Amygdala (tissue), 56 donors: ENCODE measurements at places on chromosomes 4 and X.

GRCh38 chr4:123954220-123954619, 557.6 kb downstream of the SPRY1 start:
- DNase-seq = no peak

DNA sequence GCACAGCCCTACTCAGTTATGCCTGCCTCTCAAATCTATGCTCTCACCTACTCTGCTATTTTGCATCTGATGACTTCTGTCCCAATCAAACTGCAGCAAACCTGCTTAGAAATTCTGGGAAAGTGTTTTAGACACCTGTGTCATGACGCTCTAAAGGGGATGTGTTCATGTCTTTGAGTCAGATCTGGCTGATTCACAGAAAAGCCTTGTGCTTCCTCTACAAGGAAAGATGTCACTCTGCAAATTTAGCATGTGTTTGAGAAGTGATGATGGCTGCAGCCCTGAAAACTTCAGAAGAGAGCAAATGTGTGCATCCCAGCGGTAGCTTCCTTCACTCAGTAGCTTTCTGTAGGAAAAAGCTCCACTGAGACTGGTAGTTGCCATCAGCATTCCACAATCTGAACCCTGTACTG, 235.4 kb downstream of the MGST2 start:
- no peak for DNase-seq

DNA sequence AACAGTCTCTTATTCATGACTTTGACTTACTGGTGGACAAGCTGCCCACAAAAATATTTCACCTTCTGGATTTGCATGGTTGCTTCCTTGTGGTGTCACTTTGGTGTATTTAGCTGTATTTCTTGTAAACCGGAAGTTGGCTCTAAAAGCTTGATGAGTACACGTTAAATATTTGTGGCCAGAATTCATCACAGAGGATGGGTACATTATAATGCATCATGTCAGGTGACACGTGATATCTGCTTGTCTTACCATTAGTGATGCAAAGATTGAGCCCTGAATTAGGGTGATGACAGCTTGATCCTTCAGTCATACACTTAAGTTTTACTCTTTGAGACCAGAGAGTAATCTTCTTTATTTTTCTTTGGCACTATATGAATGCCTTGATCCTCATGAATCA, 188.3 kb upstream of the RPS6KA3 start:
- no peak for DNase-seq

- no peak for DNase-seq
These were observed 113.2 kb downstream of the IL1RAPL2 start for GRCh38 chrX:104679175-104679574.

GRCh38 chr4:112735474-112735951, 98.6 kb downstream of the LARP7 start:
- no peak for DNase-seq

DNA sequence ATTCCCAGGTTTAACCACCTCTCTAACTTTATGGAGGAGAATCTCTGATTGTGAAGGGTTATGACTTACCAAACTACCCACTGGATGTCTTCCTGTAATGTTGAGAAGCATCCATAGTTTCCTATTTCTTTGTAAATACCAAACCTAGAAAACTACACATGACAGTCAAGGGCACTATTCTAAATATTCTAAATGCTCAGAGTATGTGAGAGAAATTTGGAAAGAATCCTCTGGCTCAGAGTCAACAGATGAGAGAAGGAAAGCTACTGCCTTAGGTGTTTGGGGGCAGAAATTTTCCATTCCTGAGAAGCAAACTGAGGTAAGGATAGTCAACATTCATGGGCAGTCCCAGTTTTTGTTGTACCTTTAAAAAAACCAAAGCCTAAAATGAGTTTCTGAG, 155.8 kb downstream of the KCNIP4 start:
- no peak for DNase-seq

- no peak for DNase-seq
These were observed 5.5 kb upstream of the TMEM255A start for GRCh38 chrX:120316587-120317283.

- DNase-seq = no peak
These were observed 63.7 kb downstream of the SPCS3 start for GRCh38 chr4:176383273-176384077.

DNA sequence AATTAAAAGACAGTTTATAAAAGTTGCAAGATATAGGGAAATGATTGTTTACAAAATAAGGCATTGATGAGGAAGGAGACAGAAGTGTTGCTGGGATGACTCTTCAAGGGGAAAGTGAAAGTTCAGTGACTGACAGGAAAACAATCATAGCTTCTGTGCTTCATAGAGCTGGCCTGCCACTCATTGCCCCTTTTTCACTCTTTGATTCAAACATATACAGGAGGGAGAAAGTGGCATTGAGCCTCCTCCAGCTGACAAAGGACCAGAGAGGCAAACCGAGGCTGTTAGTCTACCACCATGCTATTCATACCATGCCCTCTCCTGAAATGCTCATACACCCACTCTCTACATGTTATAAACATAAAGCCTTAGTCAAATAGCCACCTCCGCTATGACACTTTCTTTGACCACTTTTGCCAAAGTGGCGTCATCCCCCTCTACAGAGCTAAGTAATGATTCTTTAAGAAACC, 79.2 kb upstream of the ATOH1 start:
- no peak for DNase-seq

DNA sequence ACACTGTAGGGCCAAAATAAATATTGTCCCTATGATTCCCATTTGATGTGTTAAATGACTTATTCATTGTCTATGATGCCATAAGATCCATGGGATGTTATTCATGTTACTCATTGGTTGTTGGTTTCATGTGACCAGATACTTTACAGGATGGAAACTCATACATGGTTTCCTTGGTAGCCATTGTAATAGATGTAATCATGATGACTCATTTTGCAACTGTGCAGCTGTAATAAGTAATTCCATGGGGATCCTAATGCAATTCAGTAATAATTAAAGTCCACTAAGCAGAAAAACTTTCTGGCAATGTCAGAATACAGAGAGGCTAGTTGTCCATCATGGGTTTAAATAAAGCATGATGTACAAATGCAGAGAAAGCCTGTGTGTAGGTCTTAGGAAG, 389.7 kb upstream of the NR3C2 start:
- no peak for DNase-seq

DNA sequence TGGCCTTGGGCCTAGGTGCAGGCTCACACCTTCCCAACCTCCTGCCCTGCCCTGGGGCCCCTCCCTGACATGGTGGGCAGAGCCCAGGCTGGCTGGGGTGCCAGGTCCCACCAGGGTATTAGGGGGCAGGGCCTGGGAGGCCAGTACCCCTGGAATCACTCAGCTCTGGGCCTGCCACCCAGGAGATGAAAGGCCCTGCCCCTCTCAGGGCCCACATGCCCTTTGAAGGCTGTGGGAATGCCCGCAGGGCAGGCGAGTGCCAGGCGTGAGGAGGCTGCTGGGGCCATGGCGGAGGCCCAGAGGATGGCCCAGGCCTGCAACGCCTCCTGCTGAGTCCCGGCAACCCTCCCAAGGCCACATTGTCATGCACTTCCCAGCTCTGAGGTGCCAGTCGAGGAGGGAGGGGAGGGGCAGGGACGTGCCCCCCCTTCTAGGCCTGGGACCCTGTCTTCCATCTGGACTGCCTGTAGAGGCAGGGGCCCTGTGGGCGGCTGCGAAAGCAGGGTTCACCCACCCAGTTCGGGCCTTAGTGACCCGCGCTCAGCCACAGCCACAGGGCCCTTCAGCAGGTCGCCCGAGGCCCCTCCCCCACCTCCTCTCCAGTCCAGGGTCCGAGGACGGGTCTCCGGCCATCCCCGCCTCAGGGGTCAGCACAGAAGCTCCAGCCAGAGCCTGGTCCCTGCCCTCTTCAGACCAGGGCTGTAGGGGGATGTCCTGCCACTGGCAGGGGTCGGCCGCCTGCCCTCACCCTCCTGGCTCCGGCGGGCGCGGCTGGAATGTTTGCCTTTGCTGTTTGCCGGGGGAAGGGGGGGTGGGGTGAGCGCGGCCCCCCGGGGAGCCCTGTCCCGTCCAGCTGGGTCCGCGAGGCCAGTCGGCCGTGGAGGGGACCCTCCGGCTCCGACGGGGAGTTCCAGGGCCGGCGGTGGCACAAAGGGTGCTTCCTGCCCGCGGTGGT, 26.7 kb upstream of the FGFR3 start:
- no peak for DNase-seq

- no peak for DNase-seq
These were observed 2.4 kb upstream of the PLAC1 start for GRCh38 chrX:134660627-134661026.

DNA sequence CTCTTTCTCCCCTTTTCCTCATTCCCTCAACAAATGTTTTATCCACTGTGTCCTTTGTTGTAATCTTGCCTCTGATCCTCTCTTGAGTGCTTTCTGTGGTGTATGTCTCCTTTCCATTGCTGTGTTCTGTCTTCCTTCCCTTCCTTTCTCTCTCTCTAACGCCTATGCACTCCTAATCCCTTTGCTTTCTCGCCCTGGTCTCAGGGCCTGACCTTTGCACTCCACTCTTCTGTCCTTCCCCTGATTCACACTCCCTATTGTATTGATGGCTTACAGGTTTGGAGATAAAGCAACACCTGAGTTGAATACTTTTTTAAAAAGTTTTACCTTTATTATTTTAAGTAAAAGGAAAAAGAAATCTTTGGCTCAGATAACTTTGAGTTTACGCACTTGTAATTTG, 15.6 kb upstream of the SCOC start:
- no peak for DNase-seq

DNA sequence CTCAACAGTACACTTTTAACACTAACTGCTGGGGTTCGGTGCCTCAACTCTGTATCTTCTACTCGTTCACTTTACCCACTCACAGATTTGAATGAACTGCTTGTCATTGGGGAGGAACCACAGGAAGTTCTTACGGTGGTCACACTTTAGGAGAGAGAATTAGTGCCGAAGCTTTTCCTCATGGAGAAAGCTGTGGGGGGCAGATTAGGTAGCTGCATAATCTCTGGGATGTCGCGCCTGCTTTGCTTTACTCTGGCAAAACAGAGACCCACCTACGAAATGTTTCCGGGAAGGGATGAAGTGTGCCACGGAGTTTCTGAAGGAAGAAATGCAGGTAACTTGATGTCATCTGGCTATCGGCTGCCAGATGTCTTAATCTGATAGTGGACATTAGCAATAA, 949.7 kb upstream of the TENM3 start:
- no peak for DNase-seq

GRCh38 chr4:41145571-41146078, 68.7 kb downstream of the APBB2 start:
- no peak for DNase-seq

DNA sequence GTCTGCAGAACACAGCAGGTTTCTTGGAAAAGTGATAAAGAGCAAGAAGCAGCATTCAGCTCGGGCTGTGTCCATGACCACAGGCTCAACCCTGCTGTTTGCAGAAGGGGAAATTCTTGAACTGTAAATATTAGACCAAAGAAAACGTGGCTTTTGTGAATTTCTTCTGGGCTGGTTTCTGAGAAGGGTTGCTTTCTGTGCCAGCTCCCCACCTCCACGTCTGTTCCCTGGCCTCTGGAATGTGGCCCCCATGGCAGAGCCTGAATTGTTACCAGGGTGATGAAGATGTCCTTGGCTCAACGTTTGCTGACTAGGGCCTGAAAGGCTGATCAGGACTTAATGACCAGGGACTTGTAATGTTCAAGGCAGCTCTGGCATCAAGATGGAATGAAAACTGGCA, 116.0 kb downstream of the CPEB2 start:
- no peak for DNase-seq

DNA sequence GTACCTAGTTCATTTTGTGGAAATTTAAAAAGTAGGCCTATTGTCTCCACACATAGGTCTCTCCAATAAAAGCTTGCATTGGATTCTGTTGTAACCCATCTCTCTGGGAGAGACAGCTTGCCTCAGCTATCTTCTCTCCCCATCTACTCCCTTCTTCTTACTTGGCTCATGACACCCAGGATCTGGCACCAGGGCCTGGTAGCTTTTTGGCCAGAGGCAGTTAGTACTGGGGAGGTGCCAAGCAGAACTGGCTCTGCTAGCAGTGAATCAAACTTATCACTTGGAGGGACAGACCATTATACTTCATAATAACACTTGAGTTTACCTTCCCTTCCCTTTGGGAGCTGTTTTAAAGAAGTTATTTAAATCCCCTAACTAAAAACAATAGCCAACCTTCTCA, 31.8 kb downstream of the PLAC1 start:
- no peak for DNase-seq

- DNase-seq = no peak
These were observed 52.0 kb downstream of the CXorf58 start for GRCh38 chrX:23959781-23960180.

DNA sequence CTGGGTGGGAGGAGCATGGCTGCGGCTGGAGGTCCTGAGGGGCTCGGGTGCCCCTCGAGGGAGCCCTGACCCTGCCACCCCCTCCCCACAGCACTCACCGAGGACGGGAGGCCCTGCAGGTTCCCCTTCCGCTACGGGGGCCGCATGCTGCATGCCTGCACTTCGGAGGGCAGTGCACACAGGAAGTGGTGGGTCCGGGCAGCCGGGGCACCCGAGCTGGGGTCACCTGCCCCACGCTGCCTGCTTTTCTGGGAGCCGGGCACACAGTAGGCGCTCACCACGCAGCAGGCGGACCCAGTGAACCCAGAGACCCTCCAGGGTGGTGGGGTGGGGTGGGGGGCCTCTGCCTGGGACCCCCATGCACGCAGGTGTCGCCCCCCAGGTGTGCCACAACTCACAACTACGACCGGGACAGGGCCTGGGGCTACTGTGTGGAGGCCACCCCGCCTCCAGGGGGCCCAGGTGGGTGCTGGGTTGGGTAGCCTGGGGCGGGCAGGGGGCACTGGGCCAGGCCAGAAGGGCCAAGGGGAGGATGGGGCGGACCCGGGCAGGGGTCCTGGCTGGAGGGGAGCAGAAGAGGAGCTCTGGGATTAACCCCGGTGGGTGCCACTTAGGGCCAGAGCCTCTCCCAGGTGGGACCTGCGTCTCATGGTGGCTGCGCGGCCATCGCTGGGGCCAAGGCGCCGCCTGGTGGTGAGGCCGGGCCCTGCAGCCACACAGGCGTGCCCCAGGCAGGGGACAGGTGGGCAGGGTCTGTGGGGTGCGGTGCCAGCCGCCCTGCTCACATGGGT, 1.4 kb downstream of the HGFAC start:
- DNase-seq = no peak

GRCh38 chr4:17812125-17812524, 1.3 kb downstream of the NCAPG start:
- no peak for DNase-seq

- DNase-seq = no peak
These were observed 95.6 kb upstream of the UNC5C start for GRCh38 chr4:95644417-95644816.

GRCh38 chr4:131609039-131609438, 1540.1 kb upstream of the PCDH10 start:
- no peak for DNase-seq
